ENCODE measurements at places on chromosomes 1 and 21. TPM values are rescaled to one million over a fixed set of nuclear protein-coding genes. Genes with fewer than 3 reads are reported as not detected.

Gene FASLG
- total RNA-seq, result not detected

Gene TMEM200B
- 0.49 TPM for total RNA-seq

Gene TINAGL1
- total RNA-seq, result 1.7 TPM

Gene AKT3
- 219 TPM for total RNA-seq

Gene NES
- total RNA-seq, result 47.2 TPM

Gene RORC
- under 0.01 TPM for total RNA-seq

Gene TP53BP2
- total RNA-seq, result 32.5 TPM

Gene ALDH4A1
- 4.9 TPM for total RNA-seq

Gene TCHHL1
- total RNA-seq, result not detected

Gene UBL4B
- 0.25 TPM for total RNA-seq

Gene PIP5K1A
- 47.0 TPM for total RNA-seq

Gene EXO1
- 2.2 TPM for total RNA-seq

Gene APH1A
- 44.0 TPM for total RNA-seq

Gene CDC42
- 313 TPM for total RNA-seq

Gene AMY1B
- not detected for total RNA-seq

Gene KAZN
- 22.6 TPM for total RNA-seq

Gene WDR64
- not detected for total RNA-seq

Gene ZFP69B
- 18.9 TPM for total RNA-seq

Gene NOS1AP
- total RNA-seq, result 9.3 TPM

Measured in temporal lobe (tissue), 4 donors.